Cardiac muscle cell (in vitro differentiated cells and primary cell): ENCODE measurements at places on chromosomes 6 and 20. TPM values are rescaled to one million over a fixed set of nuclear protein-coding genes. Genes with fewer than 3 reads are reported as not detected.

Gene PAK5
- polyA plus RNA-seq: 0.72 TPM in 1 of 2 replicates, not detected in the other

GRCh38 chr6:7292596-7293255 lies 20.3 kb downstream of the SSR1 start:
- DNase-seq: peak; percentile 26

Gene VTA1
- polyA plus RNA-seq: 93.0 and 101 TPM in 2 replicates

Gene UNC93A
- not detected in 2 replicates for polyA plus RNA-seq

DNA sequence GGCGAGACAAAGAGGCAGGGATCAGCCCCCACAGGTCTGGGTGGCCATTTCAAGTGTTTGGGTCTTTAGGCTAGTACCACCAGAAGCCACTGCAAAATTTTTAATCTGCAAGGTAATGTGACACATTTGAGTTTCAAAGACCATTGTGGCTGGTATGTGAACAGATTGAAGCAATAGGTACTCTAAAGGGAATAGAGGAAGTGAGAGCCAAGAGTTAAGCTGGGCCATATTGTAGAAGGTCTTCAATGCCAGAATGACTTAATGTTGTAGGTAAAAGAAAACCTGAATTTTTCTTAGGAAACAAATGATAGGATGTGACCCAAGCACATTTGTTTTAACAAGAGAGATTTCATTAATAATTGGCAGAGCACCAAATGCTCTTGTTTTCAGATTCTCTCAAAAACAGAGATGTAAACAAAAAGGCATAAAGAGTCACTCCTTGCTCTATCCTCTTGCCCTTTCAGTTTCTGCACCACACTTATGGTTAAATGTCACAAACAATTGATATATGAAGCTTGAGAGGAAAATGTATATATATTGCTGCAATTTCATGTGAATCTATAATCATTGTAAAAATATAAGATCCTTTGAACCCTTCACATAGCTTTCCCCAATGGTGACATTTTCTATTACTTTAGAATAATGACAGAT lies 307.1 kb upstream of the PLN start:
- DNase-seq: no peak

Gene CST7
- polyA plus RNA-seq: 0.20 TPM in 1 of 2 replicates, not detected in the other

Gene TFAP2B
- polyA plus RNA-seq: not detected in 2 replicates

- DNase-seq: no peak
Observed at GRCh38 chr6:125212377-125212776, 58.8 kb downstream of the TPD52L1 start.

DNA sequence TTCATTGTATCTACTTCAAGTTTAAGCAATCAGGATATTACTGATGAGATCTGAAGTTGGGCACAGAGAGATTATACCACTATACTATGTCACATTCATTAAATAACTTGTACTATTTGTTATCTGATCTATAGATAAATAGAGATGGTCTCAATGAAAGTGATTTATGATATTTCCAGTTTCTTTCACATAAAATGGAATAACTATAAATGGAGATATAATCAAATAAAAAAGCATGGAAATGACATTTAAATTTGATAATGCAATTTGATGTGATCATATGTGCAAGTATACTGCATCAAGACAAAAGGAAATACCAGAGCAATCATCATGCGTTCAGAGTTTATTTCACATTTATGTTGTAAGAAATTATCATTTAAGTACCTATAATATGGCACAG lies 368.9 kb downstream of the PKHD1 start:
- no peak for DNase-seq

DNA sequence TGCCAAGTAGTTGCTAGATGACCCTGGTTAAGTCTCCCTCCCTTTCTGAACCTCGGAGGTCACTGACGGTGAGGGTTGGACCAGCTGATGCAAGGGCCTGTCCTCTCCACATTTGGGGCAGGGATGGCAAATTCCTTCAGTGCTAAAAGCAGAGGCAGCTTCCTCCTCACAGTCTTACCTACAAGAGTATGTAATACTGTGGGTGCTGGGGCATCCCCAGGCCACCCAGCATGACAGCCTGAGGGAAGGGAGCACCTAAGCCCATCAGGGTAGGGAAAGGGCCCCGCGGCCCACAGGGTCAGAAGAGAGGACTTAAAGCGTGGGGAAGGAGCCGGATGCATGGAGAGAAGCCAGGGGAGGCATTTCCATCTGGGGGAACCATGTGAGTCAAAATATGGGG lies 38.0 kb downstream of the TGM3 start:
- no peak for DNase-seq

- no peak for DNase-seq
Observed at GRCh38 chr20:63084563-63084927, 77.8 kb upstream of the BHLHE23 start.

Gene LY6G5C
- 5.0 and 9.0 TPM in 2 replicates for polyA plus RNA-seq

DNA sequence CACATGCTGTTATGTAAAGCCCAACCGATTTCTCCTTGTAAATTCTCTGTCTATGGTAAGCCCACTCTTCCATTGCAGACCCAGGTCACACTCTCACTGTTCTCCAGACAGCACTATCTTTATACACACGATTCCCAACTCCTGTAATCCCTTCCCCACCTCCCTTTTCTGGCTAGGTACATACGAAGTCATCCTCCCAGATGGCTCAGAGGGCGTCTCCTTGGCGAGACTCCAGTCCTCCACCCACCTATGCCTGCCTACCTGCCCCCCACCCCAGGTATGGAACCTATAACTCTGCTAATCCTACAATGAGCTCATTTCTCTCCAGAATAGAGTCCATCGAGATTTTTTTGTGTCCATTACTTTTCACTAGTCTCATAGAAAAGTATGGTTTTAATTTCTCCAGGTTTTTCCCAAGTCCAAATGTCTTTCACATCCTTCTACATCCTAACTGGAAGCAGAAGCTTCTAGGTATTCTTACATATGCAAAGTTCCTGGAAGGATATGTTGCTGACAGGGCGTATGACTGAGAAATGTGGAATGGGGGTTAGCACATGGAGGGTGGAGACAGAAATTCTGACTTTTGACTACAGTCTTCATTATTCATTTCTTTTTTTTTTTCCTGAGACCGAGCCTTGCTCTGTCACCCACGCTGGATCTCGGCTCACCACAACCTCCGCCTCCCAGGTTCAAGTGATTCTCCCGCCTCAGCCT lies 22.8 kb downstream of the SCML4 start:
- peak; percentile 19 for DNase-seq

DNA sequence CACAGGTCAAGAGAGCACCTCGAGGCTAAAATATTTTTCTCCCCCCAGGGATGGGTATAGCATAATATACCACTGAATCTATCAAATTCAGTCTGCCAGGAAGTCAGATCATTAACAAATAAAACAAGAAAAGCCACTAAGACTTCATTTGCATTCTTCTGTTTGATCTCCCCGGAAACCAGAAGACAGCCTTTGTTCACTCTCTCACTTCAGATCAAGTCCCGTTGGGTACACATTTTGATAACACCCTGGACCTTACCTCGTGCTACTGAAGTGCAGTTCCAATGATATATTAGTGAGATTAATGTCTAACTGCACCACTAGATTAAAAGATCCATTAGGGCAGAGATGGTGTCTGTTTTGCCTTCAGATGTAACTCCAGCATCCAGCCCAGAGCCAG lies 157.7 kb upstream of the B3GAT2 start:
- DNase-seq: no peak

DNA sequence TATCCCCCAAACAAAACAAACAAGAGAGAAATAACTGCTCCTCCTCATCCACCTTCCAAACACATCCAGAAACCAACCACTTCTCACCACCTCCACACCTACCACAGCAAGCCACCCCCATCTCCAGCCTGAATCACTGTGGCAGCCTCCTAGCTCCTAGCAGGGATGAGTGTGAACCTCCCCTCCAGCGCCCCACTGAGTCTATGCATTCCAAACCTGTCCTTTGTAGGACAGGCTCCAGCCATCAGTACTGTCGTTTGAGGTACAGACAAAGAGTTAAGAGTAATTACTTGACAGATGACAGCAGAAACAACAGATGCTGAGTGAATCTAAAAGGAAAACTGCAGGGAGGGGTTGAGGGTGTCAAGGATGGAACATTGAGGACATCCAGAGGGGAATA lies 2.4 kb downstream of the METTL24 start:
- DNase-seq: no peak

Gene PACRG
- 3.7 TPM in 2 replicates for polyA plus RNA-seq

- DNase-seq: peak; percentile 45
Observed at GRCh38 chr6:17101422-17102257, at the start of gene STMND1. Gene STMND1, plus strand, starts transcription at chr6:17102050. Its CDS starts 208 bp downstream, at chr6:17102258.

DNA sequence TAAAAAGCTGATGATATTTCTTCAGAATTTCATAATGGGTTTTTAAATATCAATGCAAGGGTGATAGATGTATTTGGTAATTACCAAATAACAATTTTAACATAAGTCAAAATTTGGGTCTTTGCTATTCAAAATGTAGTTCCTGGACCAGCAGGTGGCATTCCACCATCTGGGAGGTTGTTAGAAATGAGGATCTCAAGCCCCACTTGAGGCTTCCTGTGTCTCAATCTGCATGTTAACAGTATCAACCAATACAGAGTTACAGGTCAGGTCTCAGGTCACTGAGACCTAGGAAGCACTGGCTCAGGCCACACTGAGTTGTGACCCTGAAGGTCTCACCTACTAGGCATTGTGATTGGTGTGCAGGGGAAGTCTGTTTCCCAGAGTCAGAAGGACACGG lies 57.2 kb upstream of the MTRF1L start:
- DNase-seq: no peak

GRCh38 chr6:53284901-53285300 lies 63.8 kb downstream of the ELOVL5 start:
- DNase-seq: no peak

DNA sequence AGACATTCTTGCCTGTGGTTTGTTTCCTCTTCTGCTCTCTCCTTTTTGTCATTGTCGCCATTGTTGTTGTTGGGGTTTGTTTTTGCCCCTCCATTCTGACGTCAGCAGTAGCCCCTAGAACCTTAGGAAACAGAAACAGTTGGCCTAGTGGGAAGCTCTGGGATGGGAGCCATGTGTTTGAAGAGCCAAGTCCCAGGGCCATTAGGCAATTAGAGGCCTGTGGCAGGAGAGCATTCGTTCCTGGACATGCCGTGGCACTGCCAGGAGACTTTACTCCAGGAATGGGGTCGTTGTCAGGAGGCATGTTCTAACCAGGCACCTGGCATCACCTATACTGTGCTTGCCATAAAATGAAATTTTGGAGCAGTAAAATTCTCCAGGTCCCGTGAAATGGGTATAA lies 39.7 kb downstream of the PPARD start:
- DNase-seq: no peak

DNA sequence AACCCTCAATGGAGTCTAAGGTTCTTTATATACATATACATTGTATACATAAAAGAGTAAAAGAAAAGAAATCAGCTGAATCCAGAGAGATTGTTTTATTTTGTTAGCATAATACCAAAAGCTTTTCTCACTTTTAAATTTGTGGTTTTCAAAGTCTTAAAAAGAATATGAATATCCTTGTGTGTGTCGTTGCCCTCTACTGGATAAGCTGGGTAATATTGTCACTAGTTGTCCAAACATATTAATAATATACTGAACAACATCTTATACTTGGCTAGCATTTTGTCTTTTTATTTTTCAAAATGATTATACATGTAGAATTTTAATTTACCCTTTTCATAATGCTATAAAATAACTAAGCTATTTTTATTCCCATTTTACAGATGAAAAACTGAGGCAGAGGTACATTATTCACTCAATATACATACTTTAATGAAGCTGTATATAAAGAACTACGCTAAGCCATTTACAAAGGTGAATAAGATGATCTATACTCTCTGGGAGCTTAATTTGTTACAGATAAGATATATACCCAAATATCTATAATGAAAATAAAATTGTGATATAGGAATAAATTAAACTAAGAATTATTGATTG lies 531.7 kb downstream of the TFAP2B start:
- DNase-seq: peak; percentile 3

GRCh38 chr6:32369660-32370059 lies 2.0 kb downstream of the TSBP1 start:
- peak; percentile 79 for DNase-seq

- no peak for DNase-seq
Observed at GRCh38 chr20:37697314-37697713, 3.5 kb downstream of the CTNNBL1 start.

DNA sequence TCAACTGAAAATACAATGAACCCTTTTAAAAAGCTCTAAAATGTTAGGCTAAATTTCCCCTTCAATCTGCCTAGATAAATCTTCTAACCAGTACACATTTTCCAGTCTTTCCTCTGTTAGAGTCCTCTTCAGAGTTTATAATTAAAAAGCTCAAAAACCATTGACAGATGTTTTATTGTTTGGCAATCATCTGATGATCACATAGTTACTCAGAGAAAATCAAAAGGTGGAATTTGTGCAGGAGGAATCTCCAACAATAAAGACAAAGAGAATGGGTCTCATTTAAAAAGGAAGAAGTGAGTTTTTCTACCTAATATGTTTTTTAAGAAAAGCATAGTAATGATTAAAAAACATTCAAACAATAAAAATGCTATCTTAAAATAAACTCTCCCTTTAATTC lies 3.1 kb downstream of the TRAPPC3L start:
- no peak for DNase-seq

- DNase-seq: no peak
Observed at GRCh38 chr6:167146135-167146534, 11.6 kb downstream of the GPR31 start.

- DNase-seq: peak; percentile 43
Observed at GRCh38 chr6:26016245-26016962, 53.8 kb downstream of the TRIM38 start.

Gene RAMACL
- polyA plus RNA-seq: 0.10 and 0.44 TPM in 2 replicates

DNA sequence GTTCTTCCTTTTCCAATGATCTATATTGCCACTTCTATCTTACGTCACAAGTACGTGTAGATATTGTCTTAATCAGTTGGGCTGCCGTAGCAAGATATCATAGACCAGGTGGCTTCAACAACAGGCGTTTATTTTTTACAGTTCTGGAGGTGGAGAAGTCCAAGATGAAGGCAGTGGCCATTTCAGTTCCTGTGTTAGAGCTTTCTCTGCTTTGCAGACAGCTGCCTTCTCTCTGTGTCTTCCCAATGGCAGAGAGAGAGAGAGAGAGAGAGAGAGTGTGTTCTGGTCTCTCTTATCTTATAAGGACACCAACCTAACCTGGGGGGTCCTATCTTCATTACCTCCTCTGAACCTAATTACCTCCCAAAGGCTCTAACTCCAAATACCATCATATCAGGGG lies 8.3 kb downstream of the HSF2 start:
- DNase-seq: no peak

- no peak for DNase-seq
Observed at GRCh38 chr20:62236200-62236599, 2.1 kb upstream of the OSBPL2 start.

- DNase-seq: no peak
Observed at GRCh38 chr6:93785694-93786030, 366.3 kb upstream of the EPHA7 start.

Gene CDH26
- 0.38 and 0.96 TPM in 2 replicates for polyA plus RNA-seq
